ENCODE measurements at places on chromosomes 12 and 14.

- peak; percentile 16 for DNase-seq
Observed at GRCh38 chr12:128791395-128792322, 32.1 kb downstream of the SLC15A4 start.

GRCh38 chr12:29245246-29245645 lies 96.2 kb downstream of the FAR2 start:
- DNase-seq, result no peak

- DNase-seq, result no peak
Observed at GRCh38 chr14:34181338-34181737, 230.5 kb upstream of the EGLN3 start.

DNA sequence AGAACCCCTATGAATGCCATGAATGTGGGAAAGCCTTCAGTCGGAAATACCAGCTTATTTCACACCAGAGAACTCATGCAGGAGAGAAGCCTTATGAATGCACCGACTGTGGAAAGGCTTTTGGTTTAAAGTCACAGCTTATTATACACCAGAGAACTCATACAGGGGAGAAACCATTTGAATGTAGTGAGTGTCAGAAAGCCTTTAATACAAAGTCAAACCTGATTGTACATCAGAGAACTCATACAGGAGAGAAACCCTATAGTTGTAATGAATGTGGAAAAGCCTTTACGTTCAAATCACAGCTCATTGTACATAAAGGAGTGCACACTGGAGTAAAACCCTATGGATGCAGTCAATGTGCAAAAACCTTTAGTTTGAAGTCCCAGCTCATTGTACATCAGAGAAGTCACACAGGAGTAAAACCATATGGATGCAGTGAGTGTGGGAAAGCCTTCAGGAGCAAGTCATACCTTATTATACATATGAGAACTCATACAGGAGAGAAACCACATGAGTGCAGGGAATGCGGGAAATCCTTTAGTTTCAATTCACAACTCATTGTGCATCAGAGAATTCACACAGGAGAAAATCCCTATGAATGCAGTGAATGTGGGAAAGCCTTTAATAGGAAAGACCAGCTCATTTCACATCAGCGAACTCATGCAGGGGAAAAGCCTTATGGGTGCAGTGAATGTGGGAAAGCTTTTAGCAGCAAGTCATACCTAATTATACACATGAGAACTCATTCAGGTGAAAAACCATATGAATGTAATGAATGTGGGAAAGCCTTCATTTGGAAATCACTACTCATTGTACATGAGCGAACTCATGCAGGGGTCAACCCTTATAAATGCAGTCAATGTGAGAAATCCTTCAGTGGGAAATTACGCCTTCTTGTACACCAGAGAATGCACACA lies 22.3 kb downstream of the ZNF268 start:
- DNase-seq, result no peak

GRCh38 chr12:58841058-58841798 lies 79.1 kb downstream of the LRIG3 start:
- DNase-seq, result no peak

DNA sequence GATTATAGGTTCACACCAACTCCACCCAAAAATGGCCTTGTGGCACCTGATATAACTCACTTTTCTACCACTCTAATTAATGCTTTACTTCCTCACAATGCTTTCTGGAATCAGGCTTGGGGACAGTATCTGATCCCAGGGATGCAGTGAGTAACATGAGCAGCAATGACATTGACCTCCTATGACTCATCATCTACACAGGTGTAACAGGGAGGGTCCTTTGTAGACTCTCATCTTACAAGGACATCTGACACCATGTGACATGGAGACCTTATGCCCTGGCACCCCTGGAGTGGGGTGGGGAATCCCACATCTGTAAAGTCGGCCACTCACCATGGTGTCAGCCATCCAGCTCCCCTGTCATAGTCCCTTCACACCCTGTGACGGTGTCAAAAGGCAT lies 586.4 kb downstream of the MED13L start:
- no peak for DNase-seq

GRCh38 chr14:29757711-29758233 lies 169.9 kb downstream of the PRKD1 start:
- no peak for DNase-seq

DNA sequence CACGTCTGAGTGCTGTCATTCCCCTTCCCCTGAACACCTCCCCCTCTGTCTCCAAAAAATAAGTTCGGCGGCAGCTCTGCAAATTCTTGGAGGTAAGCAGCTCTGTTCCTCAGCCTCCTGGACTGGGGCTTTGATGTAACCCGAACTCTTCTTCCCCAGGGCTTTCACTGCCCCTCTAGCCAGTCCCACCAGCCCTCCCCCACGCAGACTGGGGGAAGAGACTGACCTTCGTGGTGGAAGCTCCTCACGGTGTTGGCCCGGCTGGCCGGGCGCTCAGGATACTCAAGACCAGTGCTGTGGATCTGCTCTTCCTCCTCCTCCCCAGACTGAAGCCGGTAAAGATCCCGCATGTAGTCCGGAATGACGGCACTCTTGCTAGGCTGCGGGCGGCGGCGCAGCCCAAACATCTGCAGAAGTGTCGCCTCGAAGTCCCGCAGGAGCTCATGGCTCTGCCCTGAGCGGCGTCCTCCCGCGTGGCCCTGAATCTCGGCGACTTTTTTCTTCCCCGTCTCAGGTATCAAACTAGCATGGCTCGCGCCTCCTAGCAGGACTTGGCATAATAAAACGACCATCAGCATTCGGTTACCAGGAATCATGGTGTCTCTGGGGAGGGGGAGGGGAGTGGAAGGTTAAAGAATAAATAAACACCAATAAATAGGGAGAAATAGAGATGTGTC lies 4.9 kb downstream of the BMP4 start:
- DNase-seq, result no peak

DNA sequence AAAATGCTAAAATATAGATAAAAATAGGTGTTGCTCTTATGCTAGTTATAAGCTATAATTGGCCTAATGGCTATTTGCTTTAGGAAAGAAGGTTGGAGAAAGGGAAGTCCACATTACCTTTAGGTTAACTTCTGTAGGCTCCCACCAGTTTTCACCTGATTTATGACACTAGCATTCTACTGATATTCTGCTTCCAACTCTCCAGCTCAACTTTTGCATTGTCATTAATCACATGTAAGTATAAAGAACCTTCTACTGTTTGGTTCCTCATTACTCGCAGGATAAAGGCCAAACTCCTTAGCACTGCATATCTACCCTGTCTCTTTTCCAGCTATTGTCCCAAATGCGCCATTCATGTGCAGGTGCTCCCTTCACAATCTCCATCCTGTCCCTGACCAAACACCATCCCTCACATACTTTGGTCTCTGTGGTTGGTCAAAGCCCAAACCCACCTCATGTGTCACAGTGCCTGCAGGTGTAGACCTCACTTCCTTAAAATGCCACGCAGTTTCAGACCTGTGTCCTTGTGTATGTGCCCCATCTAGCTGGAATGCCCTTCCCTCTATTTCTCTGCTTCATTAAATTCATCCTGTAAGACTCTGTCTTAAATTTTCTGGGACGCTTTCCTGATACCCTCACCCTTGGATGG lies 3.3 kb downstream of the DDHD1 start:
- DNase-seq, result no peak

- no peak for DNase-seq
Observed at GRCh38 chr12:105713606-105714305, 383.3 kb downstream of the C12orf75 start.

GRCh38 chr12:122137681-122138080 lies 36.3 kb downstream of the IL31 start:
- no peak for DNase-seq

GRCh38 chr12:5416571-5416970 lies 15.3 kb upstream of the NTF3 start:
- no peak for DNase-seq

DNA sequence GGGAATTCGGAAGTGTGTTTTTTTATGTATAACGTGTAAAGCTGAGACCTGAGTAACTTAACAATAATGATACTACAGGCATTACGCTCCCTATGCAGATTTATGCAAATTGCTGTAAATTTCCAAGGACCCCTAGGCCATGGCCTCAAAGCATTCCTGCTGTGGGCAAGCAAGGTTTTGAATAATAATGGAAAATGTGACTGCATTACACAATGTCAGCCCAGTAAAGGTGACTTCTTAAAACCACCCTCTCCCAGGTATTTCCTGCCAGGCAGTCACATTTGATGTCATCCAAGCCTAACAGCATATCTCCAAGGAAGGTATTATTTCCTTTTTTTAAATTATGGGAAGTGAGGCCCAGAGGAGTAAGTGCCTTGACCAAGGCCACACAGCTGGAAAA lies 621.0 kb downstream of the BCL11B start:
- no peak for DNase-seq

DNA sequence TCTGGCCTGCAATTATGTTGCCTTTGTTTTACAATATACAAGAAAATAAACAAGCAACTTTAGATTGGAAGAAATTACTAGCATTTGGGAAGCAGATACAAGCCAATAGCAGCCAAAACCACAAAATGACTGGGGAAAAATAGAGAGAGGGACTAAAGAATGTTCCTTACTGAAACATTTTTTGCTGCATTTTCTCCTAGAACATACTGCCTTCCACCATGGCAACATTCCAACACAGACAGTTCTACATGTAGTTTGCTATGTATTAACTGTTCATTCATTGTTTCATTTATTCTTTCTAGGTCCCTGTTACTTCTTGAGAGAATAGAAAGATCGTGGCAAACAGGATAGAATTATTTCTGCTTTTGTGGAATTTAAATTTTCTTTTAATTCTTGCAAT lies 530.2 kb downstream of the RPS29 start:
- DNase-seq, result no peak

- DNase-seq, result no peak
Observed at GRCh38 chr12:1367331-1368291, 226.8 kb downstream of the FBXL14 start.

GRCh38 chr12:132181570-132182200 lies 37.4 kb downstream of the NOC4L start:
- no peak for DNase-seq

DNA sequence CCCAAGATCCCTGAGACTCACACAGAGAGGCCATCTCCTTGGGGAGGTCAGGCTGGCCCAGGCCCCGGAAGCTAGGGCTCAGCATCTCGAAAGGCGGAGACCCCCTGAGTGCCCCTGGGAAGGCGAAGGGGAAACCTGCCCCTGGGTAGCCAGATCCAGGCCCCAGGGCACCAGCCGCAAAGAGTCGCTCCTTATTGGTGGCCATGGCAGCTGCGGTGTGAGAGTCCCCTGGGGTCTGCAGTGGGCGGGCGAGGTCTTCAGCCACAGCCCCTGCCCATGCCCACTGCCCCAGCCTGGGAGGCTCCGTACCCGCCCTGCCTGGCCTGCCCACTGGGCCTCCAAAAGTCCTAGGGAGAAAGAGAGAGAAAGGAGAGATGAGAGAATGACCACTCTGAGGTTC lies 4.7 kb downstream of the RARG start:
- no peak for DNase-seq

DNA sequence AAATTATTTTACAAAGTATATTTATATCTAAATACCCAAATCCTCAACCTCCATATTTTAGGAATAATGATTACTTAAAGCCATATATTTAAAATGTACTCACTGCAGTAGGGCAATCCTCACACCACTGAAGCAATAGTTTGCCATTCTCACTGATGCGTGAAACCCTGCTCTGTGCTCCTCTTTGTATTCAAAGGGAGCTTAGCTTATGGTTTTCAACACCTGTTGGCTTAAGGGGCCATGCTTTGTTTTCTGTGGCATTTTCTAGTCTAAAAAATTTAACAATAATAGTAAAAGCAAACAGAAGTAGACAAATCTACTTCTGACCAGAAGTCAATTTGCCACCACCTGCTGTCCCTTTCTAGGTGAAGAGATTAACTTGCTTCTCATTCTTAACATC lies 294.6 kb downstream of the FLRT2 start:
- DNase-seq, result no peak

- no peak for DNase-seq
Observed at GRCh38 chr14:74207943-74208342, 31.3 kb upstream of the VSX2 start.

- no peak for DNase-seq
Observed at GRCh38 chr12:121511916-121512315, 68.9 kb downstream of the KDM2B start.

- DNase-seq, result no peak
Observed at GRCh38 chr14:85415015-85415712, 114.8 kb upstream of the FLRT2 start.

GRCh38 chr12:58139894-58140293 lies 198.5 kb downstream of the ATP23 start:
- no peak for DNase-seq

DNA sequence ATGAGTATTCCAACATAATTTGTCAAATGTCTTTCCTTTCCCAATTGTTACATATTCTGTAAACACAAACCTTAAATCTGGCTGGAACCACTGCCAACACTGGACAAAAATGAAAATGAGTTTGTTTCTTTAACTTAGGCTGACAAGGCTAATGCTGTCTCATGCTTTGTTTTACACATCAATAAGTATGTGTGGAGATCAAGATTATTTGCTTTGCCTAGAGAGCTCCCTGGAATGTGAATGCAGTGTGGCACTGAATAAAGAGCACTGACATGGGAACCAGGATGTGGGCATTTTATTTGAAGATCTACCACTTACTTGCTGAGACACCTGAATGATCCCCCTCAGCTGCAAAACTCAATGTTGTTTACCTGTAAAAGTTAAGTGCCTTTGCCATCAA lies 61.7 kb downstream of the RALGAPA1 start:
- no peak for DNase-seq

DNA sequence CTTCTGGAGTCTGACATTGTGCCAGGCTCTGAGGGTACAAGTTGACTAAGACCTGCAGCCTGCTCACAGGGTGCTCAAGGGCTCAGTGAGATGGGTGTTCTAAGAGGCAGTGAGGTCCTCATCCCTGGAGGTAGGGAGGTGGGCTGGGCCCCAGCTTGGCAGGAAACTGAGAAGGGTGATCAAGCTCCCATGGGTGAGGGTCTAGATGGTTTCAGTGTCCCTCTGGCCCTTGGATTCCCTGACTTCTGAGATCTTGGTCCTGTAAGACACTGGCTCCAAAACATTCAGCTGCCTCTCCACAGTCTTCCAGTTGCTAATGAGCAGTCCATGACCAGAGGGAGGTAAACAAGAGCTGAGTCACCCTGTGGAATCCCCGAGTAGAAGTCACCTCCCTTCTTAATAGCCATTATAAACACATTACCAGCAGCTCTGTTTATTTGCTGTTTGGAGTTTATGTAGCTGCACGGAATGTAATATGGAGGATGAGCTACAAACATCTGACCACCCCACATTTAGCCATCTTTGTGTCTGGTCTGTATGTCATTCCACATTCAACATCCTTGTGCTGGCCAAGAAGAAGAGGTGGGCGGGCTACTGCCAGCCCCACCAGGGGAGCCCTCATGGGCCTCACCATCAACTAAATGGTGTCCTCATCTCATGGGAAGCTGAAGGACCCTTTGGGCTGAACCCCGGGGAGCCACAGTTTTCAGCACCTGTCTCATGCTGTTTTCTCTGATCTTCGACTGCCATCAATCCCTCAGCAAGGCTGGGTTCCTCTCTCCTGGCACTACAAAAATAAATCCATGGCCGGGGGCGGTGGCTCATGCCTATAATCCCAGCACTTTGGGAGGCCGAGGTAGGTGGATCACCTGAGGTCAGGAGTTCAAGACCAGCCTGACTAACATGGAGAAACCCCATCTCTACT lies 37.2 kb upstream of the BDKRB2 start:
- no peak for DNase-seq

- DNase-seq, result no peak
Observed at GRCh38 chr14:46573498-46573897, 78.1 kb downstream of the RPL10L start.

GRCh38 chr14:39033371-39033770 lies 69.7 kb downstream of the SEC23A start:
- no peak for DNase-seq

- no peak for DNase-seq
Observed at GRCh38 chr14:21095430-21096205, 2.8 kb downstream of the ZNF219 start.

All from T-cell (primary cell).